Stomach (tissue), 19 donors: ENCODE measurements at places on chromosomes 2 and 18. TPM values are rescaled to one million over a fixed set of nuclear protein-coding genes. Genes with fewer than 3 reads are reported as not detected.
A peak's percentile ranks its signal among the peaks of the same experiment; 100 is the strongest.

GRCh38 chr2:197464175-197464574 is 10.8 kb downstream of the COQ10B start:
- DNase-seq = no peak
- H3K4me3 ChIP-seq = no peak overlapping the region
- H3K27ac ChIP-seq = no peak overlapping the region
- H3K27me3 ChIP-seq = no peaks in the 10 kb centered on the region
- H3K4me1 ChIP-seq = peaks cover 31% of the 10 kb centered on the region

DNA sequence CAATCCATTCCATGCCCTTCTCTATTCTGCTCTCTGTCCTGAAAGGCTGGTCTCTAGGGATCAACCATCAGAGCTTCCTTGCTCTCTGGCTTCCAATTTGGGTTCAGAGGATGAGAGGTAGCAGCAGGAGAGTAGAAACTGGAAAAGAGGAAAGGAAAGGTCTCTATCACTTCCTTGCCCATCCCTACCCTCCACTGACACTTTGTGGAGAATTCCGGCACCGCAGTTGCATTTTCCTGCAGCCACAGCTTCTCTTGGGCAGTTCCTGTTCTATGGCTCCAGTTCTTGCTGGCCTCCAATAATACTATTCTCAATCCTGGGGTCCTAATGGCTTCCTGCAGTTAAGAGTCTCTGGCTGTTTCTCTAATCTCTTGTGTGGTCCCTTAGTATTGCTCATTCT is 13.3 kb upstream of the IMPACT start:
- no peaks in the 10 kb centered on the region for H3K4me1 ChIP-seq
- no peaks in the 10 kb centered on the region for H3K27me3 ChIP-seq
- H3K4me3 ChIP-seq = no peak overlapping the region
- no peaks in the 10 kb centered on the region for H3K36me3 ChIP-seq
- DNase-seq = peak; percentile 20

Gene THSD7B
- not detected for polyA plus RNA-seq

GRCh38 chr2:235149240-235149659 is 197.4 kb downstream of the SH3BP4 start:
- H3K27me3 ChIP-seq = peaks cover 21% of the 10 kb centered on the region
- no peak overlapping the region for H3K27ac ChIP-seq
- H3K4me3 ChIP-seq = no peak overlapping the region
- no peaks in the 10 kb centered on the region for H3K4me1 ChIP-seq

DNA sequence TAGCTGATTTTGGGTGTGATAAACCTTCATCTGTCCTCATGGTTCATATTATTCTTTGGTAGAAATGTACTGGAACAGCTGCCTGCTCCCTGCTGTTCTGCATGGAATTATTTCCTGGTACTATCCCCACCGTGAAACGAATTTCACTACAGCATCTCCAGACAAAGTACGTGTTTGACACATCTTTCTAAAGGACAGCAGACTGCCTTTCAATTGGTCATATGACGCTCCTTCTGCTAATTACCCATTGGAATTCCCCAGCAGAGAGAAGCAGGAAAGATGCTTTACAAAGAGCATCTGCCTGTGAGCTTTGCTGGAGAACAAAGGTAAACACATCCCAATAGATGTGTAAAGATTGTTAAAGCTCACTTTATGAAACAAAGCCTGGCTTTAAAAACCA is 4.4 kb upstream of the RFX8 start:
- peaks cover 6% of the 10 kb centered on the region for H3K4me1 ChIP-seq
- no peak for DNase-seq
- no peaks in the 10 kb centered on the region for H3K36me3 ChIP-seq
- H3K27ac ChIP-seq = no peak overlapping the region

- no peak for DNase-seq
- peaks cover 8% of the 10 kb centered on the region for H3K4me1 ChIP-seq
- peak overlapping the region; percentile 80 for H3K27ac ChIP-seq
- H3K27me3 ChIP-seq = no peaks in the 10 kb centered on the region
Measured at GRCh38 chr18:79587779-79588635, 91.6 kb upstream of the CTDP1 start.
